Natural killer cell (primary cell): ENCODE measurements at places on chromosomes 11 and 22.

DNA sequence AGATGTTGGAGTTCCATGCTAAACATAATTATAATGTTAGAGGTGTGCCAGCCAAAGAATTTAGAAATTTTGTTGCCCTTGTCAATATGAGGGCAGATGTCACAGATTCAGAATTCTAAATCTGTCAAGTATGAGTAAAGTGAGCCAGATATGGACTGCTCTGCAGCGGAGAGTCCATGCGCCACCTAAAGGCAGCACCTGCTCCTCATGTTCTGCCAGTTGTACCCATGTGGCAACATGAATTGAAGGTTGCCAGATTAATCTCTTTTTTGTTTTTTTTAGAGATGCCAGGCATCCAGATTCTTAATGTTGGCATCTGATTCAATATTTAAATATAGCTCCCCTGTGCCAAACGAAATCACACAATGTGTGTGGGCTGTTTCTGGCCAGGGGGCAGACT is 678.6 kb upstream of the ANO5 start:
- no peak for DNase-seq

DNA sequence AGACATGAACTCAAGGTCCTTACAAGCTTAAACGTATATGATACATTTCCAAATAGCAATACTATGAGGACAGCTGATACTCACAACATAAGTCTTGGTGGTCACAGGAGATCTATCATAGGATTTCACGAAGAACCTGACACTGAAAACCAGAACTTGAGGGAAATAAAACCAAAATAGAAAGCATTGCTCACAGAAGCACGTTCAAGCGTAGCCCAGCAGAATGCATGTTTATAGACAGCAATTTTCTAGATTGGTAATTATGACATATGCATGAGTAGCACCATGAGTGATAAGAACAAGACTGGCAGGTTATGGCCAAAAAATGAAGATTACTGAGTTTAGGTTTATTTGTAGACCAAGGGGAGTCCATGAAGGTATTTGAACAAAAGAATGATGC is 243.5 kb downstream of the ETS1 start:
- DNase-seq: no peak

DNA sequence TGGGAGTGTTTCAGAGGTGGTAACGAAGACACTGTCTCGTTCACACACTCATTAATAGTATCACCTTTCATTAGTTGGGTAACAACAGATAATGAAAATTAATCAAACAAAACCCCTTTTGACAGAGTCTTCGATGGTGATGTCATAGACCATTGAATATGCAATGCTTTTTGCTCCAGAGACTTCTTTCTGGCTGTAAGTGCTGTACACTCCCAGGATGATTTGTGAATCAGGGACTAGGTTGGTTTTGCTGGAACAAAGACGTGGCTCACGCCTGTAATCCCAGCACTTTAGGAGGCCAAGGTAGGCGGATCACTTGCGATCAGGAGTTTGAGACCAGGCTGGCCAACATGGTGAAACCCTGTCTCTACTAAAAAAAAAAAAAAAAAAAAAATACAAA is 9.5 kb upstream of the RASSF10 start:
- no peak for DNase-seq

- DNase-seq: no peak
Observed at GRCh38 chr11:13110929-13111812, 102.1 kb downstream of the RASSF10 start.

DNA sequence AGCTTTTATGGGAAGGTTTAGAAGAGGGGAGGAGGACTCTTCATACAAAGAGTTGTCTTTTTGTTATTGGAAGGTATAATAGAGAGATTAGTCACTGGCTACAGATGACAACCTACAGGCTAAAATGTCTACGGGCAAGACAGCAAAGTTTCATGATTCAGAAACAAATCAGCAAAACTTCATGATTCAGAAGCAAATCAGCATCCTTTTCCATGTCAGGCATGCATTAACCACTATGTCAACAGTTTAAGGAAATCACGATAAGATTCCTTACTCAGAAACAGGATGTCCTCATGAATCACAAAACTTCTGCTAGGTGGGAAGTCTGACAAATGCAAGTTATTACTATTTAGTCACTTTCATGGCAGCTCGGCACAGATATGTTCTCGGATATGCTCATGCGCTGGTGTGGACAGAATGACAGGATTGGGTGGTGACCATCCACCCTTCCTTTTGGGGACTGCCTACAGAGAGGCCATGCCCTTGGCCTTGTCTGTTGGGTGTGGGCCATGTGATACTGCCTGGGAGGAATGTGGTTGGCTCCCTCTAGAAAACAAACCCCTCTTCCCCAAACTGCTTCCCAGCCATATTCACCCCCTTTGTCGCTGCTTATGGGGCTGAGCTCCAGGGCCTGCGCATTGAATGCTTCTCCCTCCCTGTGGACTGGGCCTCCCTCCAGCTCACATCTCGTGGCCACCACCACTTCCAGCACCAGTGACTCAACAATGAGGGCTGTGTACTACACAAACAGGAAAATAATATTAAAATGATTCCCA is 10.1 kb downstream of the C11orf91 start:
- no peak for DNase-seq
